ENCODE measurements at places on chromosomes 11 and 22.

GRCh38 chr11:19689281-19690000 is 23.2 kb upstream of the NAV2 start:
- DNase-seq, result no peak

GRCh38 chr11:10991393-10991792 is 133.5 kb upstream of the ZBED5 start:
- no peak for DNase-seq

GRCh38 chr22:23267226-23268043 is 87.1 kb downstream of the BCR start:
- DNase-seq, result no peak

DNA sequence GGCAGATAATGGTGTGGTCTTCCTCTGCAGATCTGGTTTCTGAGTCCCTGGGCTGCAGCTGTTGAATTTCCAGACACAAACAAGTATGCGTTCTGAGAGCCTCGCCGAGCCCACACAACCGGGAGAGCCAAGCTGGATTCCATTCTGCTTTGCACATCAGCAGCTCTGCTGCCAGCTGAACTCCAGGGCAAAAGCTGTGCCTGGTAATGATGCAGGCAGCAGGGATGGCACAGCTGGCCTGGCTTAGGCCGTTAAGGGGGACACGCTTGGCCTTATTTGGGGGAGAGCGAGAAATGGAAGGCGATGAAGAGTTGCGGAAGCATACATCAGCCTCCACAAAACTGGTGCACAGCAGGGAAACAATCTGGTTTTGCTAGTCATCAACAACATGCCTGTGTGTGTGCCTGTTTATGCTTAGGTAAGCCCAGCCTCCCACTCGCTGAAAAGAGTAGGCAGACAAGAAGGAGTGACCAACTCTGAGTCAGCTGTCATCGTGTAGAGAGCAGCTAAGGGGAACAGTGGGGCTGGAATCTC is 25.1 kb downstream of the ADAMTS8 start:
- no peak for DNase-seq

DNA sequence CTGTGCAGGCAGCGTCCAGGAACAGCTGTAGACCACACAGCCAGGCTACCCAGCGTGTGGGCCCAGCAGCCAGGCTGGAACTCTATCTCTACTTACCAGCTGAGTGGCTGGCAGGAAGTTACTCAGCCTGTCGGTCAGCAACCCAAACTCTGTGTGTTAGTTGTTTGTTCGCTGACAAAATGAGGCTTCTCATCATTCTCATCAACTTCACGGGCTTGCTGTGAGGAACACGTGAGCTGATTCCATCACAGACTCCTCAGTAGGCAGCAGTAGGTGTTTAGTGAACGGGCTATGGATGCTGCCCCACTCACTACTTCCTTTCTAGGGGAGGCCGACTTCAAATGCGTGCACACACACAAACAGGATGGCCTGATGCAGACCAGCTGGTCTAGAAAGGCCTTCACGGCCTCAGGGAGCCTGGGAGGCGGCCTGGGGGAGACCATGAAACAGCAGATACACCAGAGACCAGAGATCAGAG is 830 bp upstream of the SPDYC start:
- peak; percentile 60 for DNase-seq

- DNase-seq, result no peak
These were observed 422 bp downstream of the GLB1L2 start for GRCh38 chr11:134332189-134332631.

- no peak for DNase-seq
These were observed 26.1 kb upstream of the SMIM35 start for GRCh38 chr11:118112711-118113430.

GRCh38 chr11:13343067-13343466 is 65.5 kb downstream of the BMAL1 start:
- no peak for DNase-seq

- DNase-seq, result no peak
These were observed 146.3 kb upstream of the ARHGAP20 start for GRCh38 chr11:110858547-110858921.

GRCh38 chr22:28118957-28119631 is 200.0 kb upstream of the PITPNB start:
- DNase-seq, result no peak

DNA sequence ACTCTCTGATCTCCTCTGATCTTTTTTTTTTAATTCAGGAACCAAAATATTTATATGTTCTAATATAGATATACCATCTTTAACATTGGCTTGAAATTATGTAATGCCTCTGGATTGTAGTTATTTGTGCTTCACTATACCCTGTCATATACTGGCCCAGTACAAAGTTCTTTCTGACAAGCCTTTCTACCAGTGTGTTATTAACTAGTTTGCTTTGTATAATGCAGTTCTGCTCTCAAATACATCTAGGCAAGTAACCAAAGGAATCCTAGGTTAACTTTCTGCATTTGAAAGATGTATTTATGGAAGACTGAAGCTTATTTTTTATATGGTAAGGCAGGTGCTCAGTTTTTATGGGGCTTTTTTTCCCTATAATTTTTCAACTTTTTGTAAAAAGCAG is 36.1 kb downstream of the ARHGEF12 start:
- DNase-seq, result no peak

GRCh38 chr22:49240016-49240380 is 587.7 kb downstream of the BRD1 start:
- DNase-seq, result peak; percentile 19

DNA sequence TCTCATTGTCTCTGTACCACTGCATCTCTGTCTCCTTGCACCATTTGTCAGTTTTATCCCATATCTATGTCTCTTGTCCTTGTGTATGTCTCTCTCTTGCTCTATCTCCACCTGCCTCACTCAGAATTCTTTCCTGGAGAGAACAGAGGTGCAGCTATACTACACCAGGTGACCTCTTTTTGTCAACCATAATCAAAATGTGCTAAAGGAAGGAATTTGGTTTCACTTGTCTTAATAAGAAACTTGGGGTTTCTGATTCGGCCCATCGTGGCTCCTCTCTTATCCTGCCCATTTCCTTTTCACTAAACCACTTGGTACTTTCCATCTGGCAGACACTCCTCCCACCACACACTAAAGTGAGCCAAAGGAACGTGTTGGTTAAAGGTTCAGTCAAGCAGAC is 2.0 kb upstream of the C11orf42 start:
- DNase-seq, result no peak

- DNase-seq, result no peak
These were observed 26.5 kb downstream of the MYO7A start for GRCh38 chr11:77154381-77155081.

GRCh38 chr11:69321877-69322361 is 28.0 kb downstream of the MYEOV start:
- DNase-seq, result no peak
